Smooth muscle cell of the umbilical artery (primary cell): ENCODE measurements at places on chromosomes 13 and 19. TPM values are rescaled to one million over a fixed set of nuclear protein-coding genes. Genes with fewer than 3 reads are reported as not detected.

SELENOV gene
- not detected in 2 replicates for total RNA-seq

FSD1 gene
- 16.9 and 23.8 TPM in 2 replicates for total RNA-seq

BRME1 gene
- under 0.01 and 0.37 TPM in 2 replicates for total RNA-seq

CARD8 gene
- 11.6 and 14.7 TPM in 2 replicates for total RNA-seq

FXYD3 gene
- total RNA-seq: not detected in 2 replicates

BCL2L12 gene
- 1.5 and 2.4 TPM in 2 replicates for total RNA-seq

ZNF577 gene
- 9.1 and 14.0 TPM in 2 replicates for total RNA-seq

PTH2 gene
- not detected in 2 replicates for total RNA-seq

UBE2L5 gene
- 0.09 TPM in 1 of 2 replicates, not detected in the other for total RNA-seq
